ENCODE measurements at places on chromosomes 3 and 15.

DNA sequence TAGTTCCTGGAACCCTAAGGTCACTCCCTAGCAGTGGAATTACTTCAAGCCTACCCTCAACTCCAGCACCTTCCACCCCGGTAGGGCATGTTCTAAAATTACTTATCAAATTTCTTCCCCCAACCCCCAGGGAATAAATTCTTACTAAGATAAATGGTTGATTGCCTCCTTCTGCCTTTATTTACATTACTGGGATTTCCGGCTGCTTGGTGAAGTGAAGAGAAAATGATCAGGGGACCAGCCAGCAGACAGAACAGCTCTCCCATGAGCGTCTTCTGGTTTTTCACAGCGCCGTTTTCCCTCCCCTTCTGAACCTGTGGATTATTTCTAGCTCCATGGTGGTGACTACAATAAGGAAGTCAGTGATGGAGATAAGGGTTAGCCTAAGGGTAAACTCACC, 521.5 kb upstream of the PPP2R3A start:
- no peaks in the 10 kb centered on the region for H3K27me3 ChIP-seq
- H3K4me3 ChIP-seq = no peak overlapping the region
- DNase-seq = no peak
- no peaks in the 10 kb centered on the region for H3K4me1 ChIP-seq

- H3K27ac ChIP-seq = no peak overlapping the region
- DNase-seq = no peak
Measured at GRCh38 chr15:99096173-99096893, 8.5 kb upstream of the SYNM start.

DNA sequence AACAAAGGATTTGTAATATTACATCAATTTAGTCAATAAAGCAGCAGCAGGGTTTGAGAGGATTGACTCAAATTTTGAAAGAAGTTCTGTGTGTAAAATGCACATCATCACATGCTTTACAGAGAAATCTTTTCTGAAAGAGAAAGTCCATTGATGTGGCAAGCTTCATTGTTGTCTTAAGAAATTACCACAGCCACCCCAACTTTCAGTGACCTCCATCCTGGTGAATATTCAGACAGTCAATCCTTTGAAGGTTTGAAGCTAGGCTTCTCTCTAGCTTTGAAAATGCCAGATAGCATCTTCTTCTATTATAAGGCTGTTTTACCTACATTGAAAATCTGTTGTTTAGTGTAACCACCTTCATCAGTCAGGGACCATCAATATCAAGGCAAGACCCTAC, 51.8 kb upstream of the SETMAR start:
- no peaks in the 10 kb centered on the region for H3K36me3 ChIP-seq
- no peak overlapping the region for H3K27ac ChIP-seq

DNA sequence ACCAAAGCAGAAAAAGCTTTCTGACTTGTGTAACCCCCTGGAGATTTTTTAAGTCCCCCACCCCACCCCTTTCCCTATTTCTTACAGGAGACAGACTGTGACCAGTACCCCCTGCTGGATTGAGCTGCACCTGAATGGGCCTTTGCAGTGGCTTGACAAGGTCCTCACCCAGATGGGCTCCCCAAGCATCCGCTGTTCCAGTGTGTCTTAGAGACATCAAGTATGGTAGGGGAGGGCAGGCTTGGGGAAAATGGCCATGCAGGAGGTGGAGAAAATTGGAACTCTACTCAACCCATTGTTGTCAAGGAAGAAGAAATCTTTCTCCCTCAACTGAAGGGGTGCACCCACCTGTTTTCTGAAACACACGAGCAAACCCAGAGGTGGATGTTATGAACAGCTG, 64.1 kb downstream of the AAGAB start:
- H3K27me3 ChIP-seq = no peaks in the 10 kb centered on the region
- peaks cover 9% of the 10 kb centered on the region for H3K4me1 ChIP-seq
- no peak for DNase-seq
- H3K4me3 ChIP-seq = no peak overlapping the region
- peaks cover 86% of the 10 kb centered on the region for H3K36me3 ChIP-seq

GRCh38 chr3:184795522-184796190, 16.3 kb upstream of the VPS8 start:
- H3K27ac ChIP-seq = no peak overlapping the region
- no peak overlapping the region for H3K4me3 ChIP-seq
- DNase-seq = no peak
- H3K4me1 ChIP-seq = no peaks in the 10 kb centered on the region
- no peaks in the 10 kb centered on the region for H3K36me3 ChIP-seq
- H3K27me3 ChIP-seq = peaks cover 5% of the 10 kb centered on the region

DNA sequence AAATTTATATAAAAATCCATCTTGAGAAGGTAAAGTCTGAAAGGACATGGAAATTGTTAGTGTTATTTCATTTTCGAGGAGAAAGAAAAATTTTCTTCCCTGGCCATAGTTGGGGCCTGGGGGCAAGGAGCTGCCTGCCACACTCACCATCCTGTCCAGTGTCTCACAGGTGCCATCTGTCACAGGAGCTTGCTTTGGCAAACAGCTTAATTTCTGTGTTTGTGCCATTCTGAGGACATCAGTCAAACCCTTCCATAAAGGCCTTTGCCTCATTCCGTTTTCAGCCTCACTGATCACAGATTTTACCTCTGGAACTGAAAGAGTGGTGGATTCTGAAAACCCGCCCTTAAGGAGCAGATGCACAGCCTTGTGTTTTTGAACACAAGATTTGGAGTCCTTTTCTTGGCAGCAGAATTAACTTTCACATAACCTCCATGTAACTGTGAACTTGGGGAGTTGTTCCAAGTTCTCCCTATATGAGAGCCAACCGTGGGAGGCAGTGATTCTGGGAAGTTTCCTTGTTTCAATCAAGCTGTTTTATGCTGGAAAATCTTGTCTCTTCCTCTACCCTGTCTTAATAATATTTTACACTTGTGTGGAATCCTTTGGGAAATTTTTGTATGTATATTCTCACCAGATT, 254.7 kb downstream of the CACNA2D3 start:
- H3K27me3 ChIP-seq = no peaks in the 10 kb centered on the region
- H3K27ac ChIP-seq = no peak overlapping the region
- H3K4me1 ChIP-seq = no peaks in the 10 kb centered on the region
- no peak for DNase-seq
- no peak overlapping the region for H3K4me3 ChIP-seq
- H3K36me3 ChIP-seq = no peaks in the 10 kb centered on the region

GRCh38 chr3:82088749-82089148, 327.3 kb upstream of the GBE1 start:
- H3K27me3 ChIP-seq = no peaks in the 10 kb centered on the region
- DNase-seq = no peak
- no peaks in the 10 kb centered on the region for H3K36me3 ChIP-seq

DNA sequence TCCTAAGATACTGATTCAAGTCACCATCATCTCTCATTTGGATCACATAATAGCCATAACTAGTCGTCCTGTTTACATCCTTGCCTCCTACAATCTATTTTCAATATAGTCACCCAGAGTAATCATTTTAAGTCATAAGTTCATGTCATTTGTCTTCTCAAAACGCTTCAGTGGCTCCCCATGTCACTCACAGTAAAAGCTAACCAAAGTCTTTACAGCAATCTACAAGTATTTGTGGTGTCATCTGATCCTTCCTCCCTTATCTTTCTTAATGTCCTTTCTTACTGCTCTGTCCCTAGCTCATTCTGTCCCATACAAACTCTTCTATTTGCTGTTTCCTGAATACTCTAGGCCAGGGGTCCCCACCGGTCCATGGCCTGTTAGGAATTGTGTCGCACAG, 28.8 kb downstream of the GBE1 start:
- no peak overlapping the region for H3K4me3 ChIP-seq
- no peaks in the 10 kb centered on the region for H3K27me3 ChIP-seq
- no peak for DNase-seq
- H3K4me1 ChIP-seq = no peaks in the 10 kb centered on the region
- no peak overlapping the region for H3K27ac ChIP-seq
- H3K36me3 ChIP-seq = no peaks in the 10 kb centered on the region

DNA sequence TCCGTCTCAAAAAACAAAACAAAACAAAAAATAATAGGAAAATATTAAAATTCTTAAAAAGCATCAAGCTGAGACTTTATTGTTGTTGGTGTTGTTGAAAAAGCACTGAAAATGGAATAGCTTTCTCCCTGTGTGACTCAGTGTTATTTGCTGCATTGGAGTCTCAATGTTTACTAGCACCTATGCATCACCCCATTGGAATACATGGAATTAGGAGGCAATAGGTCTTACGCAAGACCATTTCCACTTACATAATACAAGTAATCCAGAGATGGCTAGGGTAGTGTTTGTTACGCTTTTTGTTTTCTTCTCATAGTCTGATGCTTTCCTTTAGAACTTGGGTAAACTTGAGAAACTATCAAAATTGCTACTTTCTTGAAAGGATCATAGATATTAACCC, 15.2 kb downstream of the GXYLT2 start:
- H3K4me3 ChIP-seq = no peak overlapping the region
- DNase-seq = no peak
- H3K36me3 ChIP-seq = no peaks in the 10 kb centered on the region
- H3K27me3 ChIP-seq = no peaks in the 10 kb centered on the region
- no peak overlapping the region for H3K27ac ChIP-seq
- H3K4me1 ChIP-seq = no peaks in the 10 kb centered on the region

- H3K4me1 ChIP-seq = no peaks in the 10 kb centered on the region
- H3K36me3 ChIP-seq = no peaks in the 10 kb centered on the region
- H3K4me3 ChIP-seq = no peak overlapping the region
- DNase-seq = no peak
- H3K27me3 ChIP-seq = no peaks in the 10 kb centered on the region
Measured at GRCh38 chr3:106829206-106829605, 548.0 kb upstream of the CCDC54 start.

DNA sequence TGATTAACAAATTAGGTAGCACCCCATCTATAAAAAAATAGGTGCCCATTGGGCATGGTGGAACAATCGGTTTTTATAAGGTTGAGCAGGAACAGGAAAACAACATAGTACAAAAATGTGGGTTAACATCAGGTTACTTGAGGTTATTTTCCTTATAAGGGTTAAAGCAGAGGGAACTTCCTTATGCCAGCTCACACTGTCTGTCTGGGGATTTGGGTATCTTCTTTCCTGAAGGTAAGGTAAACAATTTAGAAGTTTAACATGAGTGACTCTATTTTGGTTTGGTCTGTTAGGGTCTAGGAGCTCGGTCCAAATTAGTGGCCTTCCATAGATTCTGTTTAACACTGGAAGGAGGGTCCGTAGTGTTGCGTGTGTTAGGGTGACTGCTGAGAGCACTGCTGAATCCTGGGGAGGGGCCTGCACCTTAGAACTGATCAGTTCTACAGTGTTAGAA, 14.7 kb downstream of the CHD2 start:
- peaks cover 83% of the 10 kb centered on the region for H3K4me1 ChIP-seq
- H3K27me3 ChIP-seq = no peaks in the 10 kb centered on the region
- DNase-seq = peak; percentile 85
- H3K4me3 ChIP-seq = peak overlapping the region; percentile 49
- H3K36me3 ChIP-seq = peaks cover 27% of the 10 kb centered on the region
- H3K27ac ChIP-seq = peak overlapping the region; percentile 96

- H3K27me3 ChIP-seq = no peaks in the 10 kb centered on the region
- no peaks in the 10 kb centered on the region for H3K36me3 ChIP-seq
- no peaks in the 10 kb centered on the region for H3K4me1 ChIP-seq
Measured at GRCh38 chr3:27090275-27091041, 278.7 kb downstream of the NEK10 start.

DNA sequence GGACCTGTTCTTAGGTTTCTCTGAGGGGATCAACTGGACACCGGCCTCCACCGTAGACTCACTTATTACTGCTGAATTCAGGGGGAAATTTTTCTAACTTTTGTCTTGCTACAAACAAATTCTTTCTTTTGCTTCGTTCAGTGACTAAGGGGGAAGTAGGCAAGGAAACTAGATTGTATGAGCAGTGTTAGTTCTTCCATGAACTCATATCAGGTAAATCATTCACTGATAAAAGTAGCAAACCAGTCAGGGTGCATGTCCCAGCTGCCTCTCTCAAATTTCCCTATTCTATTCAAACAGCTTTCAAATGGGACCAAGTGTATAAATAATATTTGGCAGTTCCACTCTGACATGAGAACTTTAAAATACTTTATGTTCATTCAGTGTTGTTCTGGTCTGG, 7.3 kb upstream of the CCDC13 start:
- no peaks in the 10 kb centered on the region for H3K4me1 ChIP-seq
- H3K4me3 ChIP-seq = no peak overlapping the region
- DNase-seq = no peak
- H3K27me3 ChIP-seq = no peaks in the 10 kb centered on the region
- peaks cover 11% of the 10 kb centered on the region for H3K36me3 ChIP-seq

DNA sequence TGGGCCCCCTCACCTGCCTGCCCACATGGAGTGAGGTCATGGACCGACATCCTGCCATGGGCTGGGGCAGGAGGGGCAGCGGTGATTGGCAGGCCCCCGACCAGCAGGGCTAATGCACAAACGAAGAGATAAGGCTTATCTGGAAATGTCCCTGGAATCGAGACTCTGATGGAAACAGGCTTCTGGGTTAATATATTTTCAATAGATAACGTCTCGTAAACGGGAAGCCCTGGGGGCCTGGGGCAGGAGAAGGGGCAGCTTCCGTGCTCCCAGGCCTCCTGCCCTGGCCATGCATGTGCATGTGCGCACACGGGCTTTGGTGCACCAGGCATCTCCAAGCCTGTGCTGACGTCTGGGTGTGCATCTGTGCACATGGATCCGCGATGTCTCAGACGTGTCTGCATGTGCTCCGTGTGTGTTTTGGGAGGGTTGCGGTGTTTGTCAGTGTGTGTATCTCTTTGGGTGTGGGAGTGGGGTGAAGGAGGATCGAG, 55.1 kb downstream of the DNAJB8 start:
- no peak overlapping the region for H3K4me3 ChIP-seq
- no peaks in the 10 kb centered on the region for H3K4me1 ChIP-seq
- DNase-seq = no peak

- no peaks in the 10 kb centered on the region for H3K36me3 ChIP-seq
- DNase-seq = no peak
- H3K27ac ChIP-seq = no peak overlapping the region
- H3K4me1 ChIP-seq = no peaks in the 10 kb centered on the region
- H3K27me3 ChIP-seq = peaks cover 12% of the 10 kb centered on the region
Measured at GRCh38 chr15:88401251-88401995, 65.8 kb downstream of the MRPL46 start.

DNA sequence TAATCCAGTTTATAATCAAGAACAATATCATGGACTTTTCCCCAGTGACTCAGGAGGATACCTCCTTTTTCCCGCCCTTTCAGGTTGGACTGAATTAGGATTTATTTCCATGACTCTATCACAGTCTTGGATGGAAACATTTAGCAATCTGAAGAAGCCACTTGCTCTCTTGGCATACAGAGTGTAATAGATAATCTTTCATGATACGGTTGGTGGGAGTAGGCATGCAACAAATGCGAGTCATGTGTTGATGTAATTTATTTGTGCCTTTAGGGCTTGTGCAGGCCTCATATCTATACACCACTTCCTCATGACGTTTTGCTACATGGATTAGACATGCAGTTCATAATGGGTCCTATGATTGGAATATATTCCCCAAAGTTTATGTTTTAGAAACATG, 54.2 kb upstream of the MCTP2 start:
- H3K27ac ChIP-seq = no peak overlapping the region
- no peak for DNase-seq

DNA sequence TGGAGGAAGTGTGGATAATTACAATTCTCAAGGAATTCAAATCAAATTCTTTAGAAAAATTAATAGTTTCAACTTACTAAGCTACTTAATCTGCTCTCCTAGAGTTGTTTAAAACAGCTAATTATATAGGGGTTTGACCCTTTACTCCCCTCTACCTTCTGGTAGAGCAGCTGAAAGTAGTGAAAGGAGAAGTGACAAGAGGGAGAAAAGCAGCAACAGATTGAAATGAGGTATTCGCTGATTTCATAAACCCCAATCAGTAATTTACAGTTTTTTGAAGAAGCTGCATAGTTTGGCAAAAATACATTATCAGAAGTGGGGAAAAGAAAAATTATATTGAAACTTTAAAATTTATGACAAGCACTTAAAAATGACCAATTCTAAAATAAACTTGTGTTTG, 52.8 kb downstream of the ZMAT3 start:
- H3K4me3 ChIP-seq = no peak overlapping the region
- no peak for DNase-seq
- H3K27ac ChIP-seq = no peak overlapping the region
